ENCODE measurements at places on chromosomes 13 and 19.

GRCh38 chr19:55113570-55114039, 3.8 kb downstream of the PPP1R12C start:
- DNase-seq: peak; percentile 19

DNA sequence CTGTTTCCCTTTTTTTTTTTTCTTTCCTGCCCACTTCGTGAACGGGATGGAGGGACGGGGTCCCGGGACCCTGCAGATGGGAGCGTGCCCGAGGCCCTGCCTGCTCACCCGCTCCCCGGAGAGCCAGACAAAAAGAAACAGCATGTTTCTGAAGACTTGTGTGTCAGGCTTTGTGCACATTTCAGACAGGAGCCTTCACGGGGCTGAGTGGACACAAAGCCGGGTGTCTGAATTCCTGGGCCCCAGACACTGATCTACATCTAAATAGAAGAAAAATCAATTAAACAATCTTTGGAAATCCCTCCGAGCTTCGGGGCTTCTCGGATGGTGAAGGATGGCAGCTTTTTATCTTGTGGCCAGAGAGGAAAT, 4.2 kb downstream of the PGPEP1 start:
- DNase-seq: no peak

DNA sequence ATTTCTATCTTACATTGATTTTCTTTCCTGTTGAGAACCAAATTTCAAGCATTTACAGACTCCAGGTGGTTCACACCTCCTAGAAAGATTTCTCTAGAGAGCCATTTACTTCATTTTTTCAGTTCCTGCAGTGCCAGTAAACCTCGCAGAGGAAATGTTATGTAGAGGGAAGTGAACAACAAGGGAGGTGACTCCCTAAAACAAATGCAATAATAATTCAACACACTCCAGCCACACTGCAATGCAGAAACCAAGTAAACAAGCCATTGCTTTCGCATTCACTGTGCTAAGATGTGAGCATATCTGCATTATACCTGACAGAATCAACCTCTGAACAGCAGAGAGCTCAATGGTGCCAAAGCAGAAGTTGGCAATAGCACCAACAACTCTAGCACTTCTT, 215.1 kb downstream of the RBM26 start:
- DNase-seq: no peak

DNA sequence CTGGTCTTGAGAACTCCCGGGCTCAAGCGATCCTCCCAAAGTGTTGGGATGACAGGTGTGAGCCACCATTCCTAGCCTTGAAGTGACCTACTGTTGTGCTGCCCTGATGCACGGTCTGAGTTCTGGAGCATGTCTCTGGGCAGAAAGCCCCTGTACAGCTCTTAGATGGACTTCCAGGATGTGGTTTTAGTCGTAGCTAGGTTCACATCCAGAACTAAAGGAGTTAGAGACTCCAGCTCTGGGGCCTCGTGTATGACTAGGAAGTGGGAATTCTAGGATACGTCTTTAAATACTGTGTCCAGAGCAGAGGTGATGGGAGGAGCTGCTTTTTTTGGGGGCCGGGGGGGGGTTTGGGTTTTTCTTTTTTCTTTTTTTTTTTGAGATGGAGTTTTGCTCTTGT, 12.2 kb downstream of the UPF1 start:
- no peak for DNase-seq
